ENCODE measurements at places on chromosomes 1 and 21.

- no peak for DNase-seq
Measured at GRCh38 chr1:63330331-63330916, 8.1 kb downstream of the FOXD3 start.

DNA sequence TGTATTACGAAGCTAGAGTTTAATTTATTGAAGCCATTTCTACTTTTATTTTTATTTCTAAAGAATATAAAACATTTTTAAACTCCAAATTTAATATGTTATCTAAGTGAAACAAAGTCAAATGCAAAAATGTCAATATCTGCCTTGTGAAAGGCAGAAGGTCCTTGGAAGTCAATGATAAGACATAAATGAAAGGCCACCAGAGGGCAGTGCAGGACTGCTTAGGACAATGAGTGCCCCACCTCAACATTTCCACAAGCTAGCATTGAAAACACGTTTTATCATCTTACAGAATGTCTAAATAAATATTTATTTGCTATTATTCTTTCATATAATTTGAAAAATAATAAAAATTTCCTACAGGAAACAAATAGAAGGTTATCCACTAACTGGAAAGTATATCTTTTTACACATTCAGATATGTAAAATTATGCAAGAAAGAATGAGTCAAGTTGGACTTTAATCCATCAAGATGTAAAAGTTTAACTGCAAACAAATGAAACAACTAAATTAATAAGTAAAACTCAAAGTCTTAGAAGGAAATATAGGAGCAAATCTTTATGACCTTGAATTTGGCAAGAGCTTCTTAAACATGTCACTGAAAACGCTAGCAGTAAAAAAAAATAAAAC, 140.1 kb upstream of the FMN2 start:
- no peak for DNase-seq

GRCh38 chr1:215749414-215749813, 182.3 kb downstream of the KCTD3 start:
- DNase-seq, result no peak

- DNase-seq, result no peak
Measured at GRCh38 chr1:7280347-7280960, 490.6 kb upstream of the VAMP3 start.

DNA sequence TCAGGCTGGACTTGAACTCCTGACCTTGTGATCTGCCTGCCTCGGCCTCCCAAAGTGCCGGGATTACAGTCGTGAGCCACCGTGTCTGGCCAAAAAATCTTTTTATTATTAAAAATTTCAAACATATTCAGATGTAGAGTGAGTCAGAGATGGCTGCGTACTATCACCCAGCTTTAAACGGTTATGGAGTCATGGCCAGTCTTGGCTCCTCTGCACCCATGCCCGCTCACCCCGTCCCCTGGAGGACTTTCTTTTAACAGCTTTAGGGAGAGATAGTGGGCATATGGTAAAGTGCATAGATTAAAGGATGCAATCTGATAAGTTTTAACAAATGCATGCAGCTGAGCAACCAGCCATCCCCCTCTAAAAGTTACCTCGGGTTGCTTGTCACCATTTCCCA, 51.8 kb downstream of the TNFRSF8 start:
- no peak for DNase-seq

DNA sequence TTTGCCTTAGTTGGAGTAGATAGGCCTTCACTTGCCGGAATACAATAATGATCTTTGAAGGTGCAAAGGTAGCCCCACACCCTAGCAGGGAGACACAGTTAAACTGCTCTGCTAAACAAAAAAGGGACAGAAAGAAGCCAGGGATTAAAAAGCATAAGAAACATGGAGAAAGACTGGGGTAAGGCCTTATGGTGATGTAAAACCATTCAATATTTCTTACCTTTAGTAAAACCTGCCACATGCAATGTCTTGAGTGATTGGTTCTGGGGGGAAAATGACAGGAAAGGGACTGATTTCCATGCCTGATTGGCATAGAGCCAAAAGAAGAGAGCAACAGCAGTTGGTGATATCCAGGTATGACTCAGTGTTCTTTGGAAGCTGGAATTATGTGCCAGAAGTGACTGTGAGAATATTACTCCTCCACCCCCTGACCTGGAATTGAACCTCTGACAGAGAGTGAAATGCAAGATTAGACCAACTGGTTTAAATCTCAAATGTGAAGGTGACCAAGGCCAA, 8.1 kb downstream of the DNASE2B start:
- DNase-seq, result no peak

DNA sequence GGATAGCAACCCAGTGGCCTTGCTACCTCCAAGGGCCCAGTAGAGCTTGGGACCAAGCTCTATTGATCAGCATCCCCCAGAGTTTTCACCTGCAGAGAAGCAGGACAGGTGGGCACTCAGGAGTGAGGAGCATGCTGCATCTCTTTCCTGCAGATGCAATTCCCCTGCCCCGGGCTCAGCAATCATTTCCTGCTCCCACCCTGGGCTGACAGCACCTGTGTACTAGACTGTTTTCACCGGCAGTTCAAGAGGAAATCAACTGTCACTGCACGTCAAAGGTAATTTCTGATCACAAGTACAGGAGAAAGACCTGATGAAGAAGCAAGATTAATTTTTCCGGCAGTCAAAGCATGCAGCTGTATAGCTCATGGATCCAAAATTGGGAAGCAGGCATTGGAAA, 8.8 kb upstream of the NT5C1A start:
- DNase-seq, result peak; percentile 30

DNA sequence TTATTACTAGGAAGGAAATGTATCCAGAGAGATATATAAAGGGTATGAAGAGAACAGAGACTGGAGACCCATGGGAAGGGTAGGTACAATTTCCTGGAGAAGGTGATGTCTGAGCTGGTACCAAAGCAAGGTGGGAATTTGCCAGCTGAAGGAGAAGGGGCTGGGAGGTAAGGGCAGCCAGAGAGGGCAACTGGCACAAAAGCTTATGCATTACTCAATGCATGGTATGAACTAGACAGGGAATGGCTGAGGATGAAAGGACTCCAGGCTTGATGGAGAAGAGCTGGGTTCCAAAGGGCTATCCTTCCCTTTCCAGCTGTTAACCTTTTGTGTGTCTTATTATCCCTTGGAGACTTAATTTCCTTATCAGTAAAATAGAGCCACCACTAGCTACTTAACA, 113.6 kb upstream of the GADD45A start:
- DNase-seq, result no peak

DNA sequence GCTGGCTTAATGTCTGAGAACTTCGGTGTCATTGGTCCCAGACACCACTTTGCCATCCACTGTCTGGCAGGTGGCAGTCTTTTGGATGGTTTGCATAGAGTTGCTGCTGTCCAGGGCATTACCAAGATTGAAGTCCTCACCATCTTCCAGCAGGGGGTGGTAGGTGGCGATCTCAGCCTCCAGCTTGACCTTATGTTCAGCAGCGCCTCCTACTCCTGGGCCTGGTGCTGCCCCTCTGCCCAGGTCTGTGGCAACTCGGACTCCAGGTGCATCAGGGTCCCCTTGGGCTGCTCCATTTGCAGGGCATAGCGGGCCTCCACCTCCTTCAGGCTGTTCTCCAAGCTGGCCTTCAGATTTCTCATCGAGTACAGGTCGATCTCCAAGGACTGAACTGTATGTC, 573.3 kb upstream of the NCAM2 start:
- no peak for DNase-seq

DNA sequence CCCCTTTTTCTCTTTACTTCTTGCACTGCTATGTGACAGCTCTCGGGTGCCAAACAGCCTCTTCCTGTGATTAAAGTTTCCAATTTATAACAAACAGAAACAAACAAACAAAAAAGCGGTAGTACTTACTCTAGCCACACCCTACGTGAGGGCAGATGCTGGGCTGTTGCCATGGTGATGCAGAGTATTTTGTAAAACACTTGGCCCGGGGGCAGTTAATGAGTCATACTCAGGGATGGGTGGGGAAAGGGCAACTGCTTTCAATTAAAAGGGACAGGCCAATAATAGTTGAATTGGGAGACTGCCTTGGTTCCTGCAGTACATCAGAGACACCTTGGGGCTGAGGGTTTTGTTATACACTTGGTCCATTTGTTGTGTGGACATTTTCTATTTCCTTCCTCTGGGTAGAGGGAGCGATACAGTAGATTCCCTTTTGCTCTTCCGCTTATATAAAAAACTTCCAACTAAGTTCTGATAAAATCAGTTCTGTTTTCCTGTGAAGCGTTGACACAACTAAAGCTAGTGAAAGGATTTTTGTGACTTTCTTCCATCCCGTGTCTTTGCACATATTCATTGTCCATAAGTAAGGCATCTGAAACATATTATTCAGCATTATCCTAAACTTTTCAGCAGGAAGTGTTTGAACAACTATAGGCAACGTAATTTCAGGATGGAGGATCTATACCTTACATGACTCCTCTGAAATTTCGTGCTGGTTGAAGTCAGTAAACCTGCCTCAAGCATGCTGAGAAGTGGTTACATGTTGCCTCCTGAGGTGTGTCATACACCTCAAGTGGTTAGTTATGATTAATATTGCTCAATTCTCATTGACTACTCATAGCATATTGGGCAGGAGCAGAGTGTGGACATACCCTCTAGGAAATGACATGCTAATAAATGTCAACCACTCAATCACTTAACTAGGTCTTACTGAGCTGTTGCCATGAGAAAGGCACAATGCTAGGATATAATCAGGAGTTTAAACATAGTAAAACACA, 36.7 kb upstream of the THEM4 start:
- DNase-seq, result peak; percentile 77

DNA sequence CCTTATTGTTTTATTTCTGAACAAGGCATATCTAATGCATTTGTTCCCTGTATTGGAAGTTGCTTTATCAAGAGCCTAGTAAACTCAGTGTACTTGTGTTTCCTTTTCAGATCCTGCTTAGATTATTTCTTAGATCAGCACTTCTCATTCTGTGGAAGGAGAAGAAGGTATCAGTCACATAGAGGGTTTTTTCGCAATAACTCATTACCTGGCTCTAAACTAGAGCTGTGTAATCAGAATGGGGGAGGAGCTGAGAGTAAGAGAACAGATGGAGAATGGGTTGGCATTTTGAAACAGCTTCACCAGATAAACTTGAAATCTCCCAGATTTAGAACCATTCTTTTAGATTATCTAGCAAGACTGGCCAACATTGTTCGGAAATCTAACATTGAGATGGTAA, 11.0 kb downstream of the AHCYL1 start:
- DNase-seq, result no peak

GRCh38 chr1:106817575-106817974, 238.9 kb upstream of the PRMT6 start:
- no peak for DNase-seq

GRCh38 chr1:80673935-80674597, 1126.7 kb upstream of the ADGRL2 start:
- no peak for DNase-seq

DNA sequence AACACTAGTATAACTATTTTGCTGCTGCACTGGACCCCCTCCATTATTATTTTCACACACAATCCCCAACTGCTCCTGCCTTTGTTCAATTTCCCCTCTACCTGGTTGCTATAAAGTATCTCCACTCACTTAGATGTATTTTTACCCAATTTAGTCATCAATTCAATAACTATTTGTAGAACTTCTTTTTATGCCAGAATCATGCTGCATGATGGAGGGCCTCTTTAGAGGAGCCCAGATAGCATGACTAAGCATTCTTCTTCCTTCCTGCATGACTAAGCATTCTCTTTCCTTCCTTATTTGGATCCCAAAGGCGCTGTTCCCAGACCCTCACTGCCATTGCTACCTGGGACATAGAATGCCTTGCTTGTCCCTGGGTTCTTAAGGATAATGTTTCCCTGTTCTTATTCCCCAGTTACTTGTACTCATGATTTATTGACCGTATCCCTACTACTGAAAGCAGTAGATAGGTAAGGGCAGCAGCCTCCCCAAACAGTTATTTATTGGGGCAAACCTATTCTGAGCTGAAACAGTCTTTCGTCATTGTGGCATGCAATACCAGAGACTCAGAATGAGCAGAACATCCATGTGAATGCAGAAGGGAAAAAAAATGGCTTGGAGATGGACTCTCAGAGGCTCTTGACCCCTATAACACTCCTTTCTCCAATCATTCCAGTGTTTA, 89.3 kb upstream of the AKT3 start:
- DNase-seq, result no peak

GRCh38 chr1:216804111-216804510, 80.9 kb upstream of the ESRRG start:
- DNase-seq, result no peak

DNA sequence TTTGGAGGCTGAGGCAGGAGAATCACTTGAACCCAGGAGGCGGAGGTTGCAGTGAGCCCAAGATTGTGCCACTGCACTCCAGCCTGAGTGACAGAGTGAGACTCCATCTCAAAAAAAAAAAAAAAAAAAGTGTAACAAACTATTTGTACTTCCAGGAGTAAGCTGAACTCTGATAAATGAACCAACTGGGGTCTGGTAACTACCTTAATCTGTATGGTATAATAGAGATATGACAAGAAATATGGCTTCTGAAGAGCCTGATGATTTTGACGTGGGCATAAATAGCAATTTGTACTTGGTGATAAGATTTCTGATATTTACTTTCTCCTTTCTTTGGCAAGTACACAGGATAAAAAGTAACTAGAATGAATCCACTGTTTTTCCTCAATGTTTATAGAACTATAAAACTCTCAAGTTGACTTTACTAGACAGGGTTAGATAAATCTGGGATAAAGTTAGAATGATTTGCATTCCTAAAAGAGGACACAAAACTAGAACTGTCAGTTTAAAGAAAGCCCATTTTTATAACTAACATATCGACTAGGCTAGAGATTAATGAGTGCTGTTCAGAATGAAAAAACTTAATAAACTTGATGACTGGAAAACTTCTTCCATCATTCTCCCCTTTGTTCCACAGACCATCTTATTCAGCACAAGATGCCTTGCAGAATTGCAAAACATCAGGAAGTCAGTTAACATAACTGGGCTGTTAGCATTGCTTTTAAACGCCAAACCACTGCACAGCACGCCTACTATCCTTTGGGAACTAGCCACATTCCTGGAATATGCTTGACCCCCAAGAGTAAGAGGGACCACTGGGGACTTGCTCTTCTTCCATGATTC, 51.5 kb upstream of the EDARADD start:
- no peak for DNase-seq

DNA sequence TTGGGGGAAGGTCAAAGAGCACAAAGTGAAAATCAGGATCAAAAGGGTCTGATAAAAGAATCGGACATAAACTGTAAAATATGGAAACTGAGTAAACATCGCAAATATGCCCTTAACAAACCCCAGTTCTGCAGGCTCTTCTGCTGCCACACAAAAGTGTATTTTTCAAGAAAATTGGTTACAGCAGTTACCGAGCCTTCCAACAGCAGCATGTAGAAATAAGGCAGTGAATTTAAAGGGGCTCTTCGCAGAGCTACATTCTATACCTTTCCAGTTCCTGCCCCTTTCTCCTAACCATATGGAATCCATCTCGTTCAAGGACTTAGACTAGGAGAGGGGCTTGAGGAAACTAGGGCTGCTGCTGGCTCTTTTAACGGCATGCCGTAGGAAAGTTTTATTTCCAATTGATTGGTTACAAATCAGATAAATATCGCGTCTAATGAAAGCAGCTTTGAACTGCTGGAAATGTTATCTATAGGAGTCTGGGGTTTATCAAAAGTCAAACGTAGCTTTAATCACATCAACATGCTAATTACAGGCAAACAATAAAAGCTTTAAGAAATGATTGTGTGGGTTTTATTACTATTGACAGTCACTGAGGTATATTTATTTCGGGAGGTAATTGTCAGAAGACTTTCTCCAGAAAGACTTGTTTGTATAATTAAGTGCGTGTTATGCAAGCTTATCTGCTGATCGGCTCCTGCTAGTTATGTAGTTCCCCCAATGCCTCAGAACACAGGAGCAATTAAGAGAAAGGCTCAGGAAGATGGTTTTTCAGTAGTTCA, 59.1 kb downstream of the GORAB start:
- no peak for DNase-seq

- peak; percentile 51 for DNase-seq
Measured at GRCh38 chr1:17059391-17060305, 5.8 kb upstream of the SDHB start.

Data from CD8-positive, alpha-beta memory T cell (primary cell).